G401 (cell line): ENCODE measurements at places on chromosomes 5 and 9. TPM values are rescaled to one million over a fixed set of nuclear protein-coding genes. Genes with fewer than 3 reads are reported as not detected.
A peak's percentile ranks its signal among the peaks of the same experiment; 100 is the strongest.

DNA sequence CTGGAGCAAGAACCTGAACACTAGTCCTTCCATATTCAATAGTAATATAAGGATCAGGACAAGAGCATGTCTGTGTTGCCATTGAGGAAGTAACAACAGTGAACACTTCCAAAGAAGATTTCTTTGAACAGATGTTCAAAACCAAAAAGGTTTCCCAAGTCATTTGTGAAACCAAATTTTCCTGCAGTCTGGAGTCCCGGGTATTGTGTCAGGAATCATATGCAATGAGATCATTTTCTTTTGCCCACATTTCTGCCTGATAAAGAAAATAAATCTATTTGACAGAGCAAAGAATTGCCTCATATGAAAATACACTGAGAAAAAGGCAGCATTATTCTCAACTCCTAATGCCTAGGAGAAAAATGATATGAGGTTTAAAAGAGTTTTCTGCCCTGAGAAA, 151.7 kb downstream of the SNX18 start:
- no peak for DNase-seq

DNA sequence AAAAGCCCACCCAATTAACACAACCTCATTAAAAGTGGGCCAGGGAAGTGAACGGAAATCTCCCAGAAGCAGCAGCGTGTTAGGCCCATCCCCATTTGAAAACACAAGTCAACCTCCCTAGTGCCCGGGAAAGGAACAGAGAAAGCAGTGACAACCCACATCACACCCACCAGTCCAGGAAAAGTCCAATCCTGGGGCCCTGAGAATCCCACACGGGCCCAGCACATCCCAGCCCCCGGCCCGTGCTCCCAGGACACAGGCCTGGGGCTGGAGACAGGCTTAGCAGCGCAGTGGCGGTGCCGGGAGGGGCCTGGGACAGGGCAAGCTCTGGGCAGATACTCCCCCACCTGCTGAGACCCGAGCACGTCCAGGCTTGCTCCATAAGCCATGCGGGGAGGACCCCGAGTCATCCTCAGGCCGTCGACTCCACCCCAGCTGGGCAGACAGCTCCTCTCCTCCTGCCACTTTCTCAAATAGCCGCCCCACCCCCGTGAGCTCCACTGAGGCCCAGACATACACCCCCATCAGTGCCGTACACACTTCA, 101.0 kb downstream of the KCNT1 start:
- DNase-seq: no peak

DNA sequence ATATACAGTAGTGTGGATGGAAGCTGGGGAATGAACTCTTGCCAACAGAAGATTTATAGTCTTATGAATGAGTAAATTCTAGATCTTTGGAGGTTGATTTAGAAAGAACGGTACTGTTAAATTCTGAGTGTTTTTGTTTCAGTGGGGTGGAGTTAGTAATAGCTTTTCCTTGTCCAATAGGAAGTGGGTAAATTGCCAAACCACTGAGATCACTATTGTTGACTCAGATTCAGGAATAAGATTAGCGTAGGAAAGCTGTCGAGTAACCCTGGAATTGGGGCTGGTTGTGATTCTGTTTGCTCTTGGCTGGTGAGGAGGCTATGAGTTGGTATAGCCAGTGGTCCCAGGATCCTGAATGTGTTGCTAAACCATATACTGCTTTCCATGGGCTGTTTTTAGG, 155.6 kb downstream of the ARHGAP26 start:
- DNase-seq: peak; percentile 13

DNA sequence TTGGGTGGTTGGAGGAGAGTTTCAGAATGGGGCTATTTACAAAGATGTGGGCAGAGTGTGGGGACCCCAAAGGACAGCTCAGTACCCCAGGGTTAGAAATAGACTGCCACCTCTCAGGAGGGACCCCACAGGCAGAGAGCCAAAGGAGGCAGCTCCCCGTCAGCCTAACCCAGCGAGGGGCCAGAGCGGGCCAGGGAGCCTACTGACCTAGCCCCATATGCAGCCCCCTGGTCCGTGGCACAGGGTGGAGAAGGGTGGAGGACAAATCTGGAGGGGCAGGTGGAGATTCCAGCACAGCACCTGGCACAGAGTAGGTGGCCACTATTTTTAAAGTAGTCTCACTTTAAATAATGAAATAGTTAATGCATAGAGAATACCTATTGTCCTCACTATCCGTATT, 67.2 kb upstream of the ANGPTL2 start:
- DNase-seq: no peak

DNA sequence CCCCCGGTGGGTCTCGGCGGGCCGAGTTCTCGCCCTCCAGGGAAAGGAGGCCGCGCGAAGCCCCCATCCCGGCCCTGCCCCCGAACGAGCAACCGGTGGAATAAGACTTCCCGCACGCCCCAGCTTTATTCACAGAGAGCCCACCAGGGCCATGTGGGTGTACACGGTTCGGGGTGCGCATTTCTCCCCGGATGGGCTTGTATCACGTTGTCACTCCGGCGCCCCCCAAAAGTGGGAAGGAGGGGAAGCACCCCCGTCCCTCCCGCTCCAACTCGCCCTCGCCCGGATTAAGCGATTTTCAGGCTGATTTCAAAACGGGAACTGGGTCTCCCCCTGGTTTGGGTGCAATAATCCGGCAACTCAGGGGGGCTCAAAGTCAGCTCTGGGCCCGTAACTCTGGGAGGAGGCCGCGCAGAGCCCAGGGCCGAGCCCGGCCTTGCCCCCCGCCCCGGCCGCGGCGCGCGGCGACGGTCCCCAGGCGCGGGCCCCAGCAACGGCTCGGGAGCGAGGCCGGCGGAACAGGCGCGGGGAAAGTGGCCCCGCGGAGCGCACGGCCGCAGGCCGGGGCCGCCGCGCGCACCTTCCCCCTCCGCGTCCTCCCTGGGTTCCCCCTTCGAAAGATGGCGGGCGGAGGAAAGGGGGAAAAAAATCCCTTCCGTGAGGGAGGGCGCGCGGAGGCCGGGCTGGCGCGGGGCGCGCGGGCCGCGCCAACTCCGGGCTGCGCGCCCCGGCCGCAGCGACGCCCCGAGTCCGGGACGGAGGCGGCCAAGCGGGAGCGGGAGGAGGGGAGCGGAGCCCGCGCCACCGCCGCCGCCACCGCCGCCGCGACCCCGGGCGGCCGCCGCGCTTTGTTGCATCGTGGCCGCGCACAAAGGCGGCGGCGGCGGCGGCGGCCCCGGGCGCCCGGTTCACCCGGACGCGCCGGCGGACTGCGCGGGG, 644 bp downstream of the BRD3 start:
- DNase-seq: peak; percentile 25

- DNase-seq: peak; percentile 13
These were observed 303.0 kb downstream of the CSNK1G3 start for GRCh38 chr5:123814801-123815470.

DNA sequence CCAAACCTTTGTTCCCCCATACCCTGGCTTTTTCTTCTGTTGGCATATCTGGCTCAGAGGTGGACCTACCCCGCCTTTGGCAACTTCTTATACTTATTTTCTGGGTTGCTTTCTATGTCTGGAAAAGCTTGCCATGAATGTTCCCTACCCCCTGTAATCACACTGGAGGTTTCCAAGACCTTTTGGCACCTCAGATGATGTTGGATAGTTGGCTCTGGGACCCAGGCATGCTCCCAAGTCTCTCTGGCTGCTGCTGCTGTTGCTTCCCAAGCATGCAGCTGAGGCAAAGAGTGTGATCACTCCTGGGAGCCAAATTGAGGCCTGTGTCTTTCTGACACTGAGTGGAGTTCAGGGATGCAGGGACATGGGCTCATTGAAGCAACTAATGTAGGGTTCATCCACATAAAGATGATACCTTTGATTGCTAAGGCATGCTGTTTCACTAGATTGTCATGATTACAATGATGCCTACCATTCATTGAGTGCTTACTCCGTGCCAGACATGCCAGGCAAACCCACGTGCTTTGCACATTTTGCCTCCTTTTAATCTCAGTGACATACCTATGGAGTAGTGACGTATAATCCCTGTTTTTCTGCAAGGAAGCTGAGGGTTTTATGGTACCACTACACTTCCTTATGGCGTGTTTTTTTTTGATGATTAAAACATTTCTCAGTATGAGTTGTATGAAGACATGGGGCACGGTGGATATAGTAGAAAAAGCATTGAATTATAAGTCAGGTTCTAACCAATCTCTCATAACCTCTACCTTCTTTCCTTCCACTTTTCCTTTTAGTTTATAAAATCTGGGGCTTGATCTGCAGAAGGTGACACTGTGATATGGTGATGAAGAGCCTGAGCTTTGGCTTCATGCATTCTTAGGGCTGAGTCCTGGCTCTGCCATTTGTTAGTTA, 73.1 kb downstream of the ARHGAP26 start:
- DNase-seq: no peak

DNA sequence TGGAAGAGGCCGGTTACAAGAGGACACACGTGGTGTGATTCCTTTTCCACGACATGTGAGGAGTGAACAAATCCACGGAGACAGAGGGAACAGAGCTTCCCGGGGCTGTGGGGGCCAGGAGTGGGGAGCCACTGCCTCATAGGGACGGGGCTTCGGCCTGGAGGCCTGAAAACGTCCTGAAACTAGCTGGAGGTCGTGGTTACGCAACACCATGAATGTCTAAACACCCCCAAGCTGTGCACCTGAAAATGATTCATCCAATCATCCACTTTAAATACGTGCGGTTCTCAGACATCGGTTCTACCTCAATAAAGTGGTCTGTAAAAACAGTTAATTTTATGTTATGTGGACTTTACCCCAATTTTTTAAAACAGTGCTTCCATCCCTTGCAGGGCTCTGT, 65.3 kb upstream of the PPP1R26 start:
- no peak for DNase-seq

GRCh38 chr9:60545346-60545877, 368.8 kb upstream of the SPATA31A5 start:
- no peak for DNase-seq

The CNTNAP3 gene
- total RNA-seq: 9.8 and 18.0 TPM in 2 replicates

The HTR1A gene
- not detected in 2 replicates for total RNA-seq

The STPG3 gene
- total RNA-seq: not detected in 2 replicates

The PAX5 gene
- total RNA-seq: not detected in 2 replicates
